ENCODE measurements at places on chromosomes 6 and 20.

- no peak for DNase-seq
Measured at GRCh38 chr6:148470156-148470555, 127.5 kb downstream of the SASH1 start.

GRCh38 chr6:16158943-16159557, 30.2 kb downstream of the MYLIP start:
- DNase-seq, result peak; percentile 43

DNA sequence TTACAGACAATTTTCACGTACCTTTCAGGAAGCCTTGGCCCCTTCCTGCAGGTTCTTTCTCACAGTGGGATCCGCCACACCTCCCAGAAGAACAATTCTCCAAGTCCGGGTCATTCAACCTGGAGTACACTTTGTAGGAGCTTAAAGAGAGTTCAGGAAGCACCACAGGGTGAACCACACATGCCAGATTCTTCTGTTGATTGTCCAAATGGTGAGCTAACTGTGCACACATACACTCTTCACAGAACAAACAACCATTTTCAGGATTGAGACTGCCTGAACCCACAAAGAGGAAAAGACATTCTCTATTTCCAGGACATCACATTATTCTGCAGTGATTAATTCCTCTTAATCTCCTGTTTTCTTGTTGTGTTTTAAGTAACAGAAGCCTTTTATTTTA, 51.0 kb downstream of the SCGN start:
- DNase-seq, result no peak

- DNase-seq, result no peak
Measured at GRCh38 chr6:139846538-139847456, 472.3 kb upstream of the CITED2 start.

- DNase-seq, result no peak
Measured at GRCh38 chr6:57097596-57097995, 7.6 kb downstream of the ZNF451 start.

DNA sequence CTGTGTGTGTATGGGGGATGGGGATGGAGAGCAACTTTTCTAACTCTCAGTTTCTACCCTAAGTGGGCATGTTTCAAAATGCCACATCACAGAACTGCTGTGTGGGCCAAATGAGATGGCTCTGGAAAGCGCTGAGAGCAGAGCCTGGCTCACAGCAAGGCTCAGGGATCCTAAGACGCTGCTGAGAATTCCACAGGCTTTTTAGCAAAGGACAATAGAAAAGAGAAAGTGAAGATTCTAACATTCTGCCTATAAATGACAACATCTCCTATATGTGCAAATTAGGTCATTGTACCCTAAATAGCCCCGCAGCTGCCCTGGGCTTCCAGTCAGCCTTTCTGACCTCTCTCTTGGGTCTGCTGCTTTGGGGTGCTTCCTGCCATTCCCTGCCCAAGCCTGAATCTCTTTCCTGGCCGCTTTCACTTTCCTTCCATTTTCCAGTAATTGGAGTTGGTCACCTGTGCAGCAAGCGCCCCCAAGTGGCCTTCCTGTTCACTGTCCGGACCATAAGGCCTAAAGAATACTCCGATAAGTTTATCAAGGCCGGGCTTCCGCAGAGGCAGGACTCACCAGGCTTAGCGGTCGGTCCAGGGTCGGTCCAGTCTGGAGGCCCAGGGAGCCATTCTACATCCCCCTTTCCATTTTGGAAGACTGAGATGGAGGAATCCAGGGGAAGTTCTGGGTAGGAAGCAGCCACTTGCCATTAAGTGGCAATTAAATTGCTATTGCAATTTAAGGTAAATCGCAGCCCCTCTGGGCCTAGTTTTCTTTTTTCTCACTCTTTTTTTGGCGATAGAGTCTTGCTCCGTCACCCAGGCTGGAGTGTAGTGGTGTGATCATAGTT, 6.7 kb upstream of the DDR1 start:
- peak; percentile 49 for DNase-seq

GRCh38 chr6:88006557-88006956, 41.1 kb upstream of the SPACA1 start:
- DNase-seq, result no peak
